ENCODE measurements at places on chromosomes 6 and 20.

- DNase-seq, result no peak
Observed at GRCh38 chr6:13175759-13176158, 152.6 kb downstream of the TBC1D7 start.

GRCh38 chr20:60454491-60454890 lies 496.3 kb downstream of the CDH26 start:
- DNase-seq, result no peak

GRCh38 chr6:28772480-28773381 lies 151.1 kb downstream of the TRIM27 start:
- DNase-seq, result no peak

GRCh38 chr6:152173957-152174356 lies 366.5 kb downstream of the ESR1 start:
- DNase-seq, result no peak

DNA sequence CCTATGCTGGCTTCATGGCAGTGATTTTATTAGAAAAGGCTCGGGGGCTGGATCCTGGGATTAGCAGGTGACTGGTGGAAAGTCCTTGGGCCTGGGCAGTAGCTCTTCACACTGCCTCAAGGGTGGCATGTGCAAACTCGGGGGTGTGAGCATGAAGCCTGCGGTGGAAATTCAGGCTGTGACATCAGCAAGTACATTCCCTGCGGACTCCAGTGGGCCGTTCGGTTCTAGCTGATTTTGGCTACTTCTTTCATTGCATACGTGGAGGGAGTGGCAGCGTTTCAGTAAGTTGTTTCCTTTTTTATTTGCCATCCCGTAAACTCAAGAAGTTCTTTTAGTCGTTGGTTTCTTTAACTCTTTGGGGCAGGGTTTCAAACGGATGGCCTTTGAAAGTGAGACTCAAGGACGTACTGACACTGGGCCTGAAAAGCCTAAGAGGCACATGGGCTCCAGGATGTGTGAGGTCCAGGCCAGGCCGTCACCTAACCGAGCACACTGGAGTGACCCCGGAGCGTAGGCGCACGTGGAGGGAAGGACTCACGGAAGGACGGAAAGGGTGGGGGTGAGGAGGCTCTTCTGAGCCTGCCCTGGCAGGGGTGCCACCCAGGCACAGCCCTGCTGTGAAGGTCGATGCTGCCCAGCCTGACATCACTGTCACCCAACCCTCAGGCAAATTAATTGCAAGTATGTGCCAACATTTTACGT lies 104.0 kb upstream of the FRMD1 start:
- DNase-seq, result no peak

DNA sequence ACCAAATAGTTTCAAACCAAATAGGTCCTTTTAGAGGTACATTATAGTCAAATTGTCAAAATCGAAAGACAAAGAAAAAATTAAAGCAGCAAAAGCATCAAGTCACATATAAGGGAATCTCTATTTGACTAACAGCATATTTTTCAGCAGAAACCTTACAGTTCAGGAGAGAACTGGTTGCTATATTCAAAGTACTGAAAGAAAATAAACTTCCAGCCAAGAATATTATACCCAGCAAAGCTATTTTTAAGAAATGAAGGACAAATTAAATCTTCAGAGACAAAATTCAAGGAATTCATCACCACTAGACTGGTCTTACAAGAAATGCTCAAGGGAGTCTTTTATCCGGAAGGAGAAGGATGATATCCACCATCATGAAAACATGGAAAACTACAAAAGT lies 16.0 kb downstream of the WDR27 start:
- no peak for DNase-seq

- peak; percentile 58 for DNase-seq
Observed at GRCh38 chr20:37903317-37904007, 535 bp downstream of the VSTM2L start.

- DNase-seq, result no peak
Observed at GRCh38 chr6:39378175-39378959, 55.9 kb upstream of the KCNK16 start.

DNA sequence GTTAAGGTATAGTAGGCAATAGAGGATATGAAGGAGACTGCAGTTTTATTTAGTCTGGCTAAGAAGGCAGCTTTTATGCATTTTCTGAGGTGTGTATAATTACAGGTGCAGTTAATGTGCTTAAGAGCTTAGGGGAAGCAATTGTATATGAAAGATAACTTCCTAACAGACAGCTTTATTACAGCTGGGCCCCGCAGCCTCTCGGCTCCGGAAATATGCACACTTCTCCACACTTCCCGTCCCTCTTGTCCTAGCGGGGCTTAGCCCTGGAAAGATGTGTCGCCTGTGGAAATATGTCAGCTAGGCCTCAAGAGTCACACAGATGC lies 178.4 kb upstream of the ARID1B start:
- DNase-seq, result no peak

- no peak for DNase-seq
Observed at GRCh38 chr6:89999154-89999553, 104.9 kb downstream of the GJA10 start.

DNA sequence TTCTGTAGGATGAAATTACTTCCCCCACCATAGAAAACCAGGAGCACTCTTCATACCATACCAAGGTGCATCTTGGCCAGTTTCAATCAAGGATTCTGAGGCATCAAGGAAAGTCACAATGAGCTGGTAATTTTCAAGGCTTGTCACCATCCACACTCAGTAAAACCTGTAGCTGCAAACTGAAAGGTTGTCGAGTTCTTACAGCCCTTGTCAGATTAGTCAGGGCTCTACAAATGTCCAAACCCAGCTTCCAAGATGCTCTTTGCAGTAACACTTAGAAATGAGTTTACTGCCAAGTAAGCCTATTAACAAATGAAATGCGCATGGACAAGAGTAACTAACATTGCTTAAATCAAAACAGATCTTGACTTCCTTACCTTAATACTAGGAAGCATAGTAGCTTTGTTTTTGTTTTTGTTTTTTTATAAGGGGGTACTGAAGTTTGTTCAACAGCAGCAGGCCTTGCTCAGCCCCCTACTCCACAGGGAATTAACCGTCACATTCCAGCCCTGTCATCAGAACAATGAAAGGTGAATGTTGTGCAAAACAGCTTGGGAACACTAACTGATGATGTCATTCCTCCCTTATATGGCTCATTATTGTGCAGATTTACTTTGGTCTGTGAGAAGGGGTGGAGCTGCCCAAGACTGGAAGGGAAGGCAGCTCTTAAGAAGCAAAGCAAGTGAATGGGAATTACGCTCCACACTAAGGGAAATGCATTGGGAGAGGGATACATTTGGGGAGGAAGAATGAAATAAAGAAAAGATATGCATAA lies 49.9 kb upstream of the TMEM30A start:
- DNase-seq, result no peak

DNA sequence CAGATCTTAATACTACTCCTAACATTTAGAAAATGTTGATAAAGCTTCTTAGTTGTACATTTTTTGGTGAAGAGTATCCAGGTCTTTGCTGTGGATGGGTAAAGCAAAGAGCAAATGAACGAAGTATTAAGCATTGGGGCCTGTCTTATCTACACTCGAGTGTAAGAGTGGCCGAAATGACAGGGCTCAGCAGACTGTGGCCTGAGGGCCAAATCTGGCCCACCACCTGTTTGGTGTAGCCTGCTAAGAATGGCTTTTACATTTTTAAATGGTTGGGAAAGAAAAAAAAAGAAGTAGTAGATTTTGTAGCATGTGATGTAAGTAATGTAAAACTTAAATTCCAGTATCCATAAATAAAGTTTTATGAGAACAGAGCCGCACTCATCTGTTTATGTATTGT lies 19.4 kb upstream of the MAPK13 start:
- DNase-seq, result no peak

DNA sequence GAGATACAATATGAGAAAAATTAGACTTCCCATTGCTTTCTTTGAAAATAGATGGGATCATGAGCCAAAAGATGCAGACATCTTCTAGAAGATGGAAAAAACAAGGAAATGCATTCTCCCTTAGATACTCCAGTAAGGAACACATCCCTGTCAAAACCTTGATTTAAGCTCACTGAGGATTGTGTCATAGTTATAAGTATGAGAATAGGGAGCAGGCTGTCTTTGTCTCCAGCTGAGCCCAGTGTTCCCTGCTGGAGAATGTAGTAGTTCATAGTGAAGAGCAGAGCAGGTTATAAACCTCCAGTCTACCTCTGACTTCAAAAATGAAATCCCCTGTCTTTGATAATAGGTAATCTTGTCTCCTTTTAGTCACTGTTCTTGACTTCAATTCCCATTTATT lies 589.9 kb downstream of the PHF3 start:
- DNase-seq, result no peak

DNA sequence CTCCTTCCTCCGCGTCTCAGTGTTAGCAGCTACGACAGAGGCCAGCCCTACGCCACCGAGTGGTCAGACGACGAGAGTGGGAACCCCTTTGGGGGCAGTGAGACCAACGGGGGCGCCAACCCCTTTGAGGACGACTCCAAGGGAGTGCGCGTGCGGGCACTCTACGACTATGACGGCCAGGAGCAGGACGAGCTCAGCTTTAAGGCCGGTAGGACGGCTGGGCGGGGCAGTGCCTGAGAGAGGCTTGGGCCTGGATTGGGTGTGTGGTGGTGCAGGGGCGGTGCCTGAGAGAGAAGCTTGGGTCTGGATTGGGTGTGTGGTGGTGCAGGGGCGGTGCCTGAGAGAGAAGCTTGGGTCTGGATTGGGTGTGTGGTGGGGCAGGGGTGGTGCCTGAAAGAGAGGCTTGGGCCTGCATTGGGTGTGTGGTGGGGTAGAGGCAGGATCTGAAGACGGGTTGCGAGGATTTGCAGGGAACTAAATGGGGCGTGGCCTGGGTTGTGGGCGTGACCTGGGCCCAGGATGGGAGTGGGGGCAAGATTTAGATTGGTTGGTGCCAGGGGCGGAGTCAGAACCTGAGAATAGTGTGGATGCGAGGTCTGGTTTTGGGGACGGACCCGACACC lies 24.4 kb downstream of the SPDEF start:
- DNase-seq, result peak; percentile 73

DNA sequence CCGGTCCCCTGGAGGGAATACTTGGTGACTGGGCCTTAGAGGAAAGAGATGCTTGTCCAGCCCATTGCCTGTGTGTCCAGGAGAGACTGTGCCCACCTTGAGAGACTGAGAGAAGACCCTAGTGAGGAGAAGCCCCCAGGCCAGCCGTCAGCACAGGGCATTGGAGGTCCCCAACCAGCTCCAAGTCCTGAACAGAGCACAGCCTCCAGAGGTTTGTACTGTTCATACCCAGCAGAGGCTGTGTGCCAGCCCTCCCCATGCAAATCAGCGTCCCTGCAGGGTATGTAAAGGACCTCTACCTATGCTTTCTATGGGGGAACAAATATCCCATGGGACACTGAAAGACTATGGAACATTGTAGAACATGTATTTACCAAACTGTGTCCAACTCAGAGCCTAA lies 8.4 kb downstream of the HLA-E start:
- DNase-seq, result no peak

GRCh38 chr6:436308-437036 lies 44.9 kb downstream of the IRF4 start:
- no peak for DNase-seq

DNA sequence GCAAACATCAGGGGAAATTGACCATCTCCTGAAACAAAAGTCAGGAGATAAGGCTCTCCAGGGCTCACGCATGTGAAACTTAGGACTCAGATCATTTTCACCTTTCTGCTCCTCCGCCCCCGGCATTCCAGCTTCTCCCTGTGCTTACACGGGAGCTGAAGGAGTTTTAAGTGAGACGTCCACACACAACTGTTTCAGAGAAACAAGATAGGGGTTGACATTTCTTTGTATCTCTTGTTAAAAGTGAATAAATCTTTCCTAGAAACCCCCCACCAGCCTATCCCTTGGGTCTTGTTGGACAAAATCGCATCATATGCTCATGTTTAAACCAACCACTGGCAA lies 46.1 kb downstream of the FAM50B start:
- DNase-seq, result no peak

DNA sequence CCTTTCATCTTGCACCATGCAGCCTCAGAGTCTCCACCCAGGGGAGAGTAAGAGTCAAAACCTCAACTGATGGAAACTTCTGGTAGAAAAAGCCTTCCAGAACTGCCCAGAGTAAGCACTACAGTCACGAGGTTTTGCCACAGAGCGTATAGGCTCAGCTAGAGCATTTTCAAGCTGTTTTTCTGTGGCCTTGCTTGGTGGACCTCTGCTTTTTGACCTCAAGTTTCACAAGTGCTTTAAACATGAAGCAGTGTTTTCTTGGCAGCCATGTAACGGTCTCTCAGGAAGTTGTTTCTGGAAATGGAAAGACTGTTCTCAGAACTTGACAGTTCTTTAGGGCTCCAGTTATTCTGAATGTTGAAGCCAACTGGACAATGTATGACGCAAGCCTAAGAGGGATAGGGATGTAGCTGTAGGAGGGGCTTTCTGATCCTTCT lies 146.5 kb downstream of the ZDHHC14 start:
- DNase-seq, result peak; percentile 54

- no peak for DNase-seq
Observed at GRCh38 chr6:33075208-33075567, 602 bp upstream of the HLA-DPB1 start.

DNA sequence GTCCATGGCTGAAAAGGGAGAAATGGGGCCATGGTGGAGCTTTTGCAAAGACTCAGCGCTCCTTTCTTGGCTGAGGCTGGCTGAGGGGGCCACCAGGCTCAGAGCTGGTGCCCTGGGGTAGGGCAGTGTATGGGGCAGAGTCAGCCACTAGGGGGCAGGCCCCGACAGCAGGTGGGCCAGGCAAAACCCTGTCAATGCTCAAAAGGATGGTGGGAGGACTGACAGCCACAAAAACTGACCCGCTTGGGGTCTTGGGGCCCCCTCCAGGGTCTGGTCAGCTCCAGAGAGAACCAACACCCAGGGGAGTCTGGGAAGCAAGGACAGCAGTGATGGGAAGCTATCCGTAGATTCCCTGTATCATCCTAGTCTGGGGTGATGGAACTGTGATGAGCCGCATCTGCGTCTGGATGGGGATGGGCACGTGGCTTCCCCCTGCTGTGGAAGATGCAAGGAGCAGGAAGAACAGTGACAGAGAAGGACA lies 306.9 kb downstream of the DHX35 start:
- DNase-seq, result peak; percentile 61

DNA sequence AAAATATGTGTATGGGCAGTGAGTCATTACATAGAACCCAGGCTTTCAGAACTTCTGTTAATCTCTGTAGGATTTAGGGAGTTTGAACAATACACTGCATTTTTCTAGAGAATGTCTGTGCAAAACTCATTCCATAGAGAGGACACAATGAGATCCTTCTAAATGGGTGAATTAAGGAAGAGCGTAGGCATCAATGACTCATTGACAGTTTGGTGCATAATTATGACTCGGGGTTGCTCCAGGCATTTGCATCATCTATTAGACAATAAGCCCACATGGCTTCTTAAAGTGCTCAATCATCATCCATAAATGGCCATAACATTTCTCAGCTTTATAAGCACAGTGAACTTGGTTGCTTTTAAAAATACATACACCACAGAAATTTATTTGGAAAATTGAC lies 625.5 kb downstream of the CDH26 start:
- DNase-seq, result no peak

- no peak for DNase-seq
Observed at GRCh38 chr6:12715437-12715836, 1.1 kb upstream of the PHACTR1 start.

Measured in GM20000 (cell line).